Thyroid gland (tissue), 4 donors: ENCODE measurements at places on chromosomes 5 and 9. TPM values are rescaled to one million over a fixed set of nuclear protein-coding genes. Genes with fewer than 3 reads are reported as not detected.
A peak's percentile ranks its signal among the peaks of the same experiment; 100 is the strongest.

GRCh38 chr5:107395632-107396350 lies 274.9 kb downstream of the EFNA5 start:
- no peak overlapping the region for H3K27ac ChIP-seq
- H3K27me3 ChIP-seq = no peaks in the 10 kb centered on the region

- H3K27ac ChIP-seq = no peak overlapping the region
- H3K36me3 ChIP-seq = no peaks in the 10 kb centered on the region
- no peak for DNase-seq
- H3K4me3 ChIP-seq = no peak overlapping the region
- peaks cover 7% of the 10 kb centered on the region for H3K4me1 ChIP-seq
Measured at GRCh38 chr5:6814816-6815215, 101.6 kb downstream of the TENT4A start.

- no peaks in the 10 kb centered on the region for H3K4me1 ChIP-seq
- no peak overlapping the region for H3K4me3 ChIP-seq
- no peak for DNase-seq
- H3K36me3 ChIP-seq = no peaks in the 10 kb centered on the region
Measured at GRCh38 chr5:137286025-137286610, 213.0 kb downstream of the SPOCK1 start.

DNA sequence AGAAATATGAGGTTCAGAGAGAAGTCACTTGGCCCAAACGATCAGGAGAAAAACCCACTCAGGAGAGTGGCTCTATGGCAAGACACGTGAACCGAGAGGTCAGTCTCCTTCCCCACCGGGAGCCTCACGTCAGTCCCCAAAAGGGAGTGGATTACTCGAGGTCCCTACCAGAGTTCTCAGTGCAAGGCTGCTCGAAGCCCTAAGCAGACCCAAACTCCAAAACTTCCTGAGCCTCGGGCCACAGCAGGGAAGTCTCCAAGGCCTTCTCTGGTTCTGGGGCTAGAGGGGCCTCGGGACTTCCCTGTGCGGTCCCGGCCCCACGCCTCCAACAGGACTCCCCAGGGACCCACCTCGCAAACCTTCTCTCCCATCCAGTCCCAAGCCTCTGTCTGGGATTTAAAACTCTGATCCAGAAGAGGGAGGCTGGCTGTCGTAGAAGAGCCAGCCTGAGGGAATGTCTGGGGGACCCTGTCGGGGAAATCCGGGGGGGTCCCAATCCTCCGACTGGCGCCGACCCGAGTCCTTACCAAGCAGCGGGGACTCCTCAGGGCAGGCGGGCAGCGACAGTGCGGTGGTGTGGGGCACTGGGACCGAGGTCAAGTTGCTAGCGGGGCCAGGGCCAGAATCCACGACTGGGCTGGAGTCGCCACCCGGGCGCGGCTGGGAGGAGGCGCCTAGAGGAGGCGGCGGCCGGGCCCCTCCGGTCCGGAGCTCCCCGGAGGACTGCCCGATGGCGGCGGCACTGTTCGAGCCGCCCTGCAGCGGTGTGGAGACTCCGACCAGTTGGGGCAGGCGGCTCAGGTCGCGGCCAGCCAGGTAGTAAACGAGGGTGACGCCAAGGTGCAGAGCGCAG lies 679 bp downstream of the B4GALT1 start:
- H3K27me3 ChIP-seq = no peaks in the 10 kb centered on the region
- peak; percentile 25 for DNase-seq
- H3K4me1 ChIP-seq = peaks cover 48% of the 10 kb centered on the region

DNA sequence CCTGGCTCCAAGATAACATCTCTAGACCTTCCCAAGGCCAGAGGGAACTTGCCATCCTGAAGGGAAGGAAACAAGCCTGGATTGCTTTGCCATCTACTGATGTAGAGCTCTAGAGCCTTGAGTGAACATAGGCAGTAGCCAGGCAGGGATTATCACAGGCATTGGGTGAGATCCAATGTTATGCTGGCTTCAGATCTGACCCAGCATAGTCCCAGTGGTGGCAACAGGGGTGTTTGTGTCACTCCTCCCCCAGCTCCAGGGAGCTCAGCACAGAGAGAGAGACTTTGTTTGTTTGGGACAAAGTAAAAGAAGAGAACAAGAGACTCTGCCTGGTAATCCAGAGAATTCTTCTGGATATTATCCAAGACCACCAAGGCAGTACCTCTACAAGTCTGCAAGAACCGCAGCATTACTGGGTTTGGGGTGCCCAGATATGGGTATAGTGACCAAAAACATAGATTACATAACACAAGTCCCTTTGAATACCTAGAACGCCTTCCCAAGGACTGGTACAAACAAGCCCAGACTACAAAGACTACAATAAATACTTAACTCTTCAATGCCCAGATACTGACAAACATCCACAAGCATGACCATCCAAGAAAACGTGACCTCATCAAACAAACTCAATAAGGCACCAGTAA lies 137.6 kb upstream of the DAPK1 start:
- H3K36me3 ChIP-seq = no peaks in the 10 kb centered on the region
- no peak overlapping the region for H3K27ac ChIP-seq
- no peaks in the 10 kb centered on the region for H3K4me1 ChIP-seq
- no peak for DNase-seq

GRCh38 chr9:128987805-128988204 lies 40.3 kb downstream of the NUP188 start:
- H3K4me3 ChIP-seq = no peak overlapping the region
- H3K27ac ChIP-seq = no peak overlapping the region
- no peaks in the 10 kb centered on the region for H3K27me3 ChIP-seq
- no peak for DNase-seq
- H3K4me1 ChIP-seq = no peaks in the 10 kb centered on the region

DNA sequence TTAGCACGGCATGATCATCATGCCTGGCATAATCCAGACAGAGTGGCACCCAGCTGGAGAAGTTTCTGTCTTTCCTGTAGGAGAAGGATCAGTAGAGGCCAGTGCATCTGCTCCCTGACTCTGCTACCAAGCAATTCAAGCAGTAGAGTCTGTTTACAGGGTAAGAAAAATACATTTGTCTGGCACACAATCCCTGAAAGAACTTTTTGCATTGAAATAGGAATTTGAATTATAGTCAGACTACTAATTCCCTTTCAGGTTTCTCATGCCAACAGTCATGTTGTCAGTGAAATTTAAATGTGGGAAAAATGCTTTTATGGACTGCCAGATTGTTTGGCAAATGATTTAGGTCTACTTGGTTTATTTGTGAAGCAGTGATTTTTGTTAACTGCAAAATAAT lies 125.6 kb downstream of the RAB3C start:
- H3K27me3 ChIP-seq = no peaks in the 10 kb centered on the region

DNA sequence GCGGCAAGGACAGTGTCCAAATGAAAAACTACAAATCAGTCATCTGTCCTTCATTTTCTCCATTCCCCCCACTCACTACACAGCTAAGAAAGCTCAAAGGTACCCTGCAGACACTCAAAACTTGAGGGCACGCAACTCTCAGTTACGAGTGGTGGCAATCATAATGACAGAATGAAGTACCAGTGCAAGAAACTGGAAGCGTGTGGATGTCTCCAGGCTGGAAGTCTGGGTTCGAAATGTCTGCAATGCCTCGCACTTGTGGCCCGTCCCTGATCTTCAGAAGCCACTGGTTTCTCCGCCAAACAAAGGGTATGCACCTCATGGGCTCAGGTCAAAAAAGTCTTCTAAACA lies 597 bp upstream of the CENPH start:
- H3K27me3 ChIP-seq = no peaks in the 10 kb centered on the region
- H3K36me3 ChIP-seq = no peaks in the 10 kb centered on the region
- H3K27ac ChIP-seq = no peak overlapping the region
- DNase-seq = no peak
- peaks cover 7% of the 10 kb centered on the region for H3K4me1 ChIP-seq

GRCh38 chr5:116766470-116766947 lies 191.9 kb upstream of the SEMA6A start:
- no peak overlapping the region for H3K27ac ChIP-seq
- no peaks in the 10 kb centered on the region for H3K36me3 ChIP-seq
- no peaks in the 10 kb centered on the region for H3K27me3 ChIP-seq
- no peak for DNase-seq

- H3K27ac ChIP-seq = no peak overlapping the region
- no peak for DNase-seq
- H3K4me1 ChIP-seq = no peaks in the 10 kb centered on the region
- H3K36me3 ChIP-seq = no peaks in the 10 kb centered on the region
- no peaks in the 10 kb centered on the region for H3K27me3 ChIP-seq
Measured at GRCh38 chr9:110707419-110707818, 38.8 kb downstream of the MUSK start.

DNA sequence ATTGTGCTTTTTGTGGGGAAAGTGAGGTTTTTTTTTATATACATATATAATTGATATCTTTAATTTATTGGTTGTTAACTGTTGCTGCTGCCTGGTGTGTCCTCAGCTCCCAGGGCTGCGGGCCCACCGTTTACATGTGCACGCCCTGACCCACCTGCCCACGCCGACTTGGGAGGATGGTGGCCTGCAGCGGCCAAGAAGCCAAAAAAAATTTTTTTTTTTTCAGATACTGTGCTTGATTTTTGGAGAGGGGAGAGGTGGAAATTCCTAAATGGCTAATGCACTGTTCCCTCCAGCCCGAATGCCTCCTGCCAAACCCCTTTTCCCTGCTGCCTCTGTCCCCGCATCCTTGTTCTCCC lies 32.0 kb upstream of the HMCN2 start:
- no peak overlapping the region for H3K27ac ChIP-seq
- peaks cover 20% of the 10 kb centered on the region for H3K36me3 ChIP-seq
- H3K27me3 ChIP-seq = no peaks in the 10 kb centered on the region
- H3K4me3 ChIP-seq = no peak overlapping the region
- DNase-seq = no peak
- peaks cover 24% of the 10 kb centered on the region for H3K4me1 ChIP-seq

GRCh38 chr5:8340739-8341344 lies 471.9 kb downstream of the MTRR start:
- H3K27ac ChIP-seq = no peak overlapping the region
- peak; percentile 65 for DNase-seq
- H3K4me3 ChIP-seq = no peak overlapping the region

DNA sequence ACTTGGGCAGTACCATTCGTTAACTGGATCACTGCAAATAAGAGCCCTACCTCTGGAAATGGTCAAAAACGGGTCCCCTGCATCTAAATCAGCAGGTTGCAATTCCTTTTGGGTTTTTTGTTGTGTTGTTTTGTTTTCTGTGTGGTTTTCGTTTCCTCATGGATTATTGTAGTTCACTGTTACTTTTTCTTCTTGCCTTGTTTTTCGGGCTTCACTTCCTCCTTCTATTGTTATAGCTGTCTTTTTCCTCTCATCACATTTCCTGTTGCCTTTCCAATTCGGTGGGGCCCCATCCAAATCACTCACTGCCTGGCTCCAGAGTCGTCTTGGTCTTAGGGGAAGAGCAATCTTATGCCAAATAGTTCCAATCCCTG lies 8.7 kb upstream of the SSBP2 start:
- H3K27me3 ChIP-seq = no peaks in the 10 kb centered on the region
- H3K27ac ChIP-seq = no peak overlapping the region
- H3K4me1 ChIP-seq = peaks cover 20% of the 10 kb centered on the region
- H3K4me3 ChIP-seq = no peak overlapping the region
- no peaks in the 10 kb centered on the region for H3K36me3 ChIP-seq

DNA sequence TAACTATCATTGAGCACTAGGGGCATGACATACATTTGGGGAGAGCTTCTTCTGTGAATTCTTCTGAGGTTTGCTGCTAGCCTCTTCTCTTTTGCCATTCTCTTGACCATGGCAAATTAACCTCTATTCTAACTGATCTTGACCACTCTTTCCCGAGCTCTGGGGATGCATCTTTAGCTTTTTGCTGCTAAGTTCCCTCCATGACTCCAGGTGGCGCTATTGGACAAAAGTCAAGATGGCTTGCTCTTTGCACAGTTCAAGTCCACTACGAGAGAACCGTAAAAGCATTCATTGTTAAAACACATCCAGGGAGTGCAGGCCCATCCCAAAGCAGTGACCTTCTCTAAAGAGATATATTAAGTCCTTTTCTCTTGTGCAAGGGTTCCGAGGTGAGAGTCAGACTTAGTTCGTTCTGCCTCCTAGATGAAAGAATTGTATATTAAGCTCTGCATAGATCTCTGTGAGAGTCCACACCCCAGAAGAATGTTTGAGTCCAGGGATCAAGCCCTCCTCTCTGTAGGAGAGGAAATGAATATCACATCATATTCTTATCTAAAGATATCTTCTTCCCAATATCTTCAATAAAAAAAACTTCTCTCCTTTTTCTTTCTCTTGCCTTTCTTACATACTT lies 1152.9 kb upstream of the CDH6 start:
- H3K4me1 ChIP-seq = no peaks in the 10 kb centered on the region
- H3K27me3 ChIP-seq = no peaks in the 10 kb centered on the region
- H3K27ac ChIP-seq = no peak overlapping the region
- no peak for DNase-seq
- H3K4me3 ChIP-seq = no peak overlapping the region

- H3K4me3 ChIP-seq = no peak overlapping the region
- DNase-seq = no peak
- H3K27ac ChIP-seq = no peak overlapping the region
- peaks cover 21% of the 10 kb centered on the region for H3K4me1 ChIP-seq
- H3K36me3 ChIP-seq = no peaks in the 10 kb centered on the region
Measured at GRCh38 chr5:143360755-143361154, 42.7 kb downstream of the NR3C1 start.

GRCh38 chr9:114114364-114114763 lies 15.3 kb upstream of the KIF12 start:
- no peaks in the 10 kb centered on the region for H3K36me3 ChIP-seq
- DNase-seq = no peak
- no peaks in the 10 kb centered on the region for H3K27me3 ChIP-seq
- H3K4me3 ChIP-seq = no peak overlapping the region
- H3K4me1 ChIP-seq = peaks cover 19% of the 10 kb centered on the region

- no peaks in the 10 kb centered on the region for H3K4me1 ChIP-seq
- H3K27ac ChIP-seq = no peak overlapping the region
- DNase-seq = no peak
- H3K27me3 ChIP-seq = no peaks in the 10 kb centered on the region
Measured at GRCh38 chr5:15248731-15249130, 251.2 kb upstream of the FBXL7 start.

- peaks cover 52% of the 10 kb centered on the region for H3K4me1 ChIP-seq
- H3K4me3 ChIP-seq = peak overlapping the region; percentile 81
- H3K27me3 ChIP-seq = no peaks in the 10 kb centered on the region
- peak; percentile 52 for DNase-seq
Measured at GRCh38 chr9:93577078-93577974, 942 bp downstream of the PHF2 start.

- no peaks in the 10 kb centered on the region for H3K4me1 ChIP-seq
- no peak overlapping the region for H3K4me3 ChIP-seq
- H3K27me3 ChIP-seq = no peaks in the 10 kb centered on the region
- H3K36me3 ChIP-seq = no peaks in the 10 kb centered on the region
Measured at GRCh38 chr9:111965566-111966019, 69.0 kb downstream of the UGCG start.

GRCh38 chr5:157821822-157822622 lies 36.9 kb downstream of the CLINT1 start:
- H3K4me1 ChIP-seq = peaks cover 28% of the 10 kb centered on the region
- no peak overlapping the region for H3K4me3 ChIP-seq
- H3K27ac ChIP-seq = no peak overlapping the region
- H3K36me3 ChIP-seq = no peaks in the 10 kb centered on the region

The DBH gene
- 0.15 TPM for total RNA-seq

The SOWAHA gene
- total RNA-seq = 9.3 TPM

The CKS2 gene
- total RNA-seq = 7.8 TPM

The LECT2 gene
- total RNA-seq = not detected

The ADAMTS16 gene
- 0.11 TPM for total RNA-seq

The PCDHB9 gene
- 3.9 TPM for total RNA-seq

The SLC25A48 gene
- total RNA-seq = not detected

The GPR107 gene
- total RNA-seq = 52.9 TPM

The SNCB gene
- not detected for total RNA-seq

The PCDHB7 gene
- total RNA-seq = 2.8 TPM

The PHF24 gene
- 1.3 TPM for total RNA-seq

The KIF12 gene
- 21.5 TPM for total RNA-seq

The SNX24 gene
- 26.7 TPM for total RNA-seq
